ENCODE measurements at places on chromosomes 1 and 21.

GRCh38 chr1:72100771-72101170 lies 181.6 kb downstream of the NEGR1 start:
- DNase-seq, result no peak

DNA sequence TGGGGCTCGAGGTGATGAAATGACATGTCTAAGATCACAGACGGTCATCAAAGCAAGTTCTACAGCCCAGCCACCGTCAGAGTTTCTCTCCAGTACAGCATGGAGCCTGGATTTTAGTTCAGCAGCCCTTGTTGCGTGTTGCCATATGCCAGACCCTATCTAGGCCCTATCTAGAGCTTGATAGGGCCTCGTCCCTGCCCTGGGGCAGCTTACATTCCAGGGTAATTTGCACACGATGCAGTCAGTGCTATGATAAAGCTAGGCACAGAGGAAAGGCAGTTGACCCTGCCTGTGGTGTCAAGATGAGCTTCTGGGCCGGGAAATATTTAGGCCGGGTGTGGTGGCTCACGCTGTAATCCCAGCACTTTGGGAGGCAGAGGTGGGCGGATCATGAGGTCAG lies 18.9 kb downstream of the ETV3L start:
- DNase-seq, result no peak

DNA sequence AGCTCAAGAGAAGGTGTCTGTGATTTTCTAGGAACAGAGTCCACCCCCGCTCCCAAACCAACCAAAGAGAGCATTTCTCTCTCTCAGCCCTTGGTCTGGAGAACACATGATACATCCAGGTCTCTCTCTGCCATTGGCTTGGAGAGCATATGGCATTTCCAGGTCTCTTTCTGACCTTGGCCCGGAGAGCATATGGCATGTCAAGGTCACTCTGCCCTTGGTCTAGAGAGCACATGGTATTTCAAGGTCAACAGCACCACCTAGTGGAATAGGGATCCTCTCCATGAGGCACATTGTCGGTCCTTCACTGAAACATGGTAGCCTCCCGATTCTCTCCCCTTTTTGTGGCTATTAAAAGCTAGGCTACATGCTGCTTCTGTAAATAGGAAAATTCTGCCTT lies 437.7 kb upstream of the OLFM3 start:
- DNase-seq, result no peak

DNA sequence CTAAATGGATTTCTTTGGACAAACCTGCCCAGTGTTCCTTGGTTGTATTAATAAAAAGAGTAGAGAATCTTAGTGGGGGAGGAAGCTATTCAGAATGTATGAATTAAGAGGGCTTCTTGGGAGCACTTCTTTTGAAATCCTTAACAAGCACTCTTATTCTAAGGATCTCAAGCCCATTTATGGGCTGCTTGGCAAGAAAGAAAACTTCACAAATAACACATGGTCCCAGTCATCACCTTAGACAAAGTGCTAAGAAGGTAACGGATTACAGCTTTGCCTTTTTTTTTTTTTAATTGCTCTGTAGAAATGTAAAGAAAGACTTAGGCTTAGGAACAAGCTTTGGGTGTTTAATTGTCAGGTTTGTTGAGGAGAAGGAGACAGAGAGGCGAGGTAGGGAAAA lies 76.6 kb upstream of the IPO9 start:
- no peak for DNase-seq

DNA sequence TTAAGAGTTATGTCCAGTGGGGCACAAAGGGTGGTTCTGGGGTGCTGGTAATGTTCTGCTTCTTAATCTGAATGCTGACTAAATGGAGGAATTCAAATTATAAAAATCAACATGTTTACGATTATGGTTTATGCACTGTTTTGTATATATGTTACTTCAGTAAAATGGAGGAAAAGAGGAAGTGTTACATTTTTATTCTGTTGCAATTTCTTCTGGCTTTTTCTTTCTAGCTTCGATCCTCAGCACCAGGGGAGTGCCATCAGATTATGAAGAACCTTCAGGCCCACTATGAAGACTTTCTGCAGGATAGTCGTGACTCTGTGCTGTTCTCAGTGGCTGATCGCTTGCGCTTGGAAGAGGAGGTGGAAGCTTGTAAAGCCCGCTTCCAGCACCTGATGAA lies 105.5 kb downstream of the MACF1 start:
- no peak for DNase-seq

DNA sequence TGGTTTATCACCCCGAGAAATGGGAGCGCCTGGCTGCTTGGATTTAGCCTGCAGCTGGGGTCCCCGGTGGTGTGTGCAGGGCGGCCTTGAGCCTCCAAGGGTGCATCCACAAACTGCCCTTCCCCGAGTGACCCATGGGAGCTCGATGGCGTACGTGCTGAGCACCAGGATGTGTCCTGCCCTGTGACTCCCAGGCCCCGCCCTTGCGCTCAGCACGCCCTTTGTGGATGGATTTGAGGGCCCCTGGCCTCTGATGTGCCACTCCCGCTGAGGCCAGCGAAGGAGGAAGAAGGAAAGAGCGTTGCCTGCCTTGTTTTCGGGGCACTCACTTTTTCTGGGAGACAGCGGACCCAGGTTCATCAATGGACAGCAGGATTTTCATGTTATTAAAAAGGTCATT lies 1.7 kb upstream of the TFF3 start:
- DNase-seq, result no peak

DNA sequence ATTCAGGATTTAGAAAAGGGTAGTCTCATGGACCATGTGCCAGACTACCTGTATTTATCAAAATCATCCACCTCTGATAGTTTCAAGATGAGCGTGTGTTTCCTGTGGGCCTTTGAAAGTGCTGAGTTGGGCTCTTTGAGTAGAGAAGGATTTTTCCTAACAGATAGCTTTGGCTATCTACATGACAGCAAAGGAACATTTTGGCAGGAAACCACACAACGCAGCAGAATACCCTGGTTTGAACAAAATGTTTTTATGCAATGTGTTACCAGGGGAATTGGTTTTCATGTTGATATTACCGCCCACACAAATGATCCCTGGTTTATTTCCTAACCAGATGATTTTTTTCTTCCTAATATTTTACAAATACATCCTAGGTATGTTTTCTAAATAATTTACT lies 431.4 kb downstream of the NEGR1 start:
- no peak for DNase-seq

DNA sequence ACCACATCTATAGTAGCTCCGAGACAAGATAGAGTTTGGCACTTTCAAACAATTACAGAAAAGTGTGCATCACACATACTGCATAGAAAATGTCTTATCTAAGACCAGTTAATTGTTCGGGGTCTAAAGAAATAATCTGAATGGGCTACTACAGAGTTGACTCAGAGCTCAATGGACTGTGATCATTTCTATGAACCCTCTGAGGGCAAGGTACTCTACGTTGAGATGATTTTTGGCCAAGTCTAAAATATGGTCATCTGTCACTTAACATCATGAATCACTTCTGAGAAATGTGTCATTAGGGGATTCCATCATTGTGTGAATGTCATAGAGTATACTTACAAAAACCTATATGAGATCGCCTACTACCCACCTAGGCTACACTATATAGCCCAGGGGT lies 123.5 kb downstream of the SLC44A5 start:
- no peak for DNase-seq

Measured in stimulated activated CD8-positive, alpha-beta memory T cell treated with anti-CD3 and anti-CD28 coated beads, Interleukin-12 subunit alpha, Interleukin-12 subunit beta, amount 100 ng/mL, for 4 hours (primary cell).